H7 (cell line): ENCODE measurements at places on chromosomes 7 and 10. TPM values are rescaled to one million over a fixed set of nuclear protein-coding genes. Genes with fewer than 3 reads are reported as not detected.

- DNase-seq: no peak
Measured at GRCh38 chr10:34222359-34222758, 592.7 kb downstream of the PARD3 start.

DNA sequence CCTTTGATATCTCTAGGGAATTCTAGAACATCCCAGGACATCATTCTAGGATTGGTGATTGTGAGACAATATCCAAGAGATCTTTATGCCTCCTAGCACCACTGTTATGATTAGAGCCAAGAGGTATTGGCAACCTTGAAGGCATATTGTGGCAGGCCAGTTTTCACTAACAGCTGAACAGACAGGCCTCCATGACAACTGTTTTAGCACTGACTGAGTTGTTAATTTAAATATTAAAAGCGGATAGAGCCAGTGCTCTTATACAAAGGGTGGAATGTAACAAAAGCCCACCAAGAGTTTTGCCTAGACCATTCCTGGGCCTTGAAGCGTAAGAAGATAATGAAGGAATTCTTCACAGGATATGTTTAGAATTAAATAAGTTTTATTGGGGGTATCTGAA is 131.9 kb downstream of the DGKB start:
- no peak for DNase-seq

DNA sequence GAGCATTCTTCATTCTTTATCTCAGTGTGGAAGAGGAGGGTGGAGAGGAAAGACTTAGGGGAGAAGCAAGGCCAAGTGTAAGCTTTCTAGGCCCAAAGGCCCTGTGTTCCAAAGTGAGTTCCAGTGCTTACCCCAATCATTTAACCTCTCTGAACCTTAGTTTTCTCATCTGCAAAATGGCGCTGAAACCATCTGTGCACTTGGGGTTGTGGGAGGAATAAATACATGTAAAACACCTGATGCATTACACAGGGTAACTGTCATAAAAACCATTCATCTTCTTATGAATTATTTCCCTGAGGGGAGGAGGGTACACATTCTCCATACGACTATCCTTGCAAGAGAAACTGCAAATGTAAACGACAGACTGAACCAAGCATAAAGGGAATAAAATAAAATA is 19.0 kb downstream of the PIK3AP1 start:
- DNase-seq: no peak

GRCh38 chr7:66950763-66951162 is 29.7 kb downstream of the TMEM248 start:
- DNase-seq: no peak

DNA sequence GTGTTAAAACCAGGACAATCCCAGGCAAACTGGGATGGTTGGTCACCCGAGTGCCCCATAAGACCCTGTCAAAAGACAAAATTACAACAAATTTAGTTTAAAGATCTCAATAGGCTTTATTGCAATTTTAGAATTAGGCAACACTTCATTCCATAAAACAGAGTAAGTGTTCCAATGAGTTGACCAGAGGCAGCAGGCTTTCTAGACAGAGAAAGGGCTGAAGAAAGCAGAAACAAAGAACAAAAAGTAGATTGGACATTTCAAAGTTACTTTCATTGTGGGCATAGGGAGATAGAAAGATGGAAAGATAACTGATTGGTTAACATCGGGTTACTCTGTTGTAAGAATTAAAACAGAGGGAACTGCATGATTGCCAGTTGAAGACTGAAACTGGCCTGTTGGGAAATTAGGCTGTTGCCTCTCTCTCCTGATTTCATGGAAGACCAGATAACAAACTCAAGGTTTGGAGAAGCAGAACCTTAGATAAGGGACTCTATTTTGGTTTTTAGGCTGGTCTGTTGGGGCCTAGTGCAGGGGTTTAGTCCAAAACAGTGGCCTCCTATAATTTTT is 36.3 kb downstream of the ENTPD1 start:
- no peak for DNase-seq

DNA sequence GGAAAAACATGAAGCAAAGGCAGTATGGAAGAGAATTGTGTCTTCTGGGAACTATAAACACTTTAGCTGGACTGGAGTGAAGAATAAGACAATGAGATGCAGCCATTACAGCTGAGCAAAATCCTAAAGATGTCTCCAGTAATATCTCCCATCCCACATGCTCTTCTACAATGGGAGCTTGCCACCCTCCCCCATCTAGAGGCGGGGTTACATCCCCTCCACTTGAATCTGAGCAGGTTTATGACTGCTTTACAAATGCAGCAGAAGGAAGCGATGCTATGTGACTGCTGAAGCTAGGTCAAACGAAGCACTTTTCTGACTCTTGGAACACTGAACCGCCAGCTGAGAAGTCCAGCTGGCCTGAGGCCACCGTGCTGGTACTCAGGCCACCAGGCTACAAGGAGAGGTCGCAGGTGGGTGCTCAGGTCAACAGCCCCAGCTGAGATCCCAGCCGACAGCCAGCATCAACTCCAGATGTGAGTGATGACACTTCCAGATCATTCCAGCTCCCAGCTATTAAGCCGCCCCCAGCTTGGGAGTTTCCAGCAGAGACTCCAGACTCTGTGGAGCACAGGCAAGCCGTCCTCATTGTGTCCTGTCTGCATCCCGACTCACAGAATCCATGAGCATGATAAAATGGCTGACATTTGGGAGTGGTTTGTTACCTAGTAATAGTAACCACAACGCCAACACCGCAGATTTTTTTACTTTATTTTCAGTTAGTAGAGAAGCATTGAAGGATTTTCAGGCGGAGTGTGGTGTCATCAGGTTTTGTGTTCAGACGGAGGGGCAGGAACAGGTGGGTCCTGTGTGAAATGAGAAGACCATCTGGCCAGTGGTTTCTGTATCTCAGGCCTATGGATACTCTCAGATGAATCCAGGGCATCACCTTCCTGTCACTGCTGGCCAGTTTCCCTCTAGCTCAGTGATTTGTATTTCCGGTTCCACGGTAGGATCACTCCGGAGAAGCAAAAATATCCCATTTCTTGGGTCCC is 89.3 kb downstream of the NPY start:
- DNase-seq: no peak

- peak; percentile 29 for DNase-seq
Measured at GRCh38 chr7:50339990-50340500, 35.5 kb downstream of the IKZF1 start.

GRCh38 chr10:26860102-26860442 is 686 bp downstream of the ABI1 start:
- no peak for DNase-seq

GRCh38 chr10:110404825-110405224 is 92.9 kb upstream of the DUSP5 start:
- no peak for DNase-seq

Gene GPR22
- total RNA-seq: not detected in 2 replicates

Gene TMEM229A
- 0.15 and 0.42 TPM in 2 replicates for total RNA-seq

Gene GPR15LG
- total RNA-seq: not detected in 2 replicates
